Trophoblast cell (in vitro differentiated cells and primary cell): ENCODE measurements at places on chromosomes 7 and 10.
A peak's percentile ranks its signal among the peaks of the same experiment; 100 is the strongest.

- no peaks in the 10 kb centered on the region for H3K27me3 ChIP-seq
- H3K27ac ChIP-seq = no peak overlapping the region
- peaks cover 5% of the 10 kb centered on the region for H3K4me1 ChIP-seq
These were observed 384.4 kb downstream of the PARD3 start for GRCh38 chr10:34430685-34431084.

DNA sequence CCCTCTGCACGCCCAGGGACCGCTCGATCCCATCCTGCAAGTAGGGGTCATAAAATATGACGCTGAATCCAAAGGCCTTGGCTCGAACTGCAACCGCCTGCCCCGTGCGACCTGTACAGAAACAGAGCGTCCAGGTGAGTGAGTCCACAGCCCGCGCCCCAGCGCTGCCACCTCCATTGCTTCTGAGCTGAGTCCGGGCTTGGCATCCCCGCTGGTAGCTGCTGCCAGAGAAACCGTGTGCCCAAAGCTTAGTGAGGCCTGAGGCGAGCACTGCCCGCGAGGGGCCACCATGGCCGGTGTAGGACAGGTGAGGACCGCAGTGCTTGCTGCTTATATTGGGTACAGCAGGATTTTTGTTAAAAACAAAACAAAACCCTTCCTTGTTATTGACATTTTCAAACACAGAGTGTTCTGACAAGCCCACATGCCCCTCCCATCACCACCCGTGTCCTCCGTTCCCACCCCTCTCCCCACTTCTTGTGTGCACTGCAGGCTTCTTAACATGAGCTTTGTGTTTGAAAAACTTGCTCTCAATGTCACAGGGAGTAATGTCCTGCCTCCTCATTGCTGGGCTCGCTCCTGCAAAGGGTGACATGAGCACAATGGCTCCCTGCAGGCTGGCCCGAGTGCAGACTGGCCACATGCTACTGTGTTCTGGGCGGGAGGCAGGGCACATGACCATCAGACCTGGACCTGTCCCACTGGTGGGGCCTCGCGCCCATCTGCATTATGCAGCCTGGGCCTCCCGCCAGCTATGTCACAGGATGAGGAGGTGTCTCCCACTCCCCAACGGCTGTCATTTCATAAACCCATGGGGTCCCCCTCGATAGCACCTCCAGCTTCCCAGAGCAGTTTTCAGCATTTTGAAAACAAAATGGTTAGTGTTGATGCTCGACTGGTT, 52.9 kb downstream of the ZRANB1 start:
- H3K4me1 ChIP-seq = no peaks in the 10 kb centered on the region
- no peak overlapping the region for H3K4me3 ChIP-seq
- H3K36me3 ChIP-seq = peaks cover 86% of the 10 kb centered on the region
- no peak overlapping the region for H3K27ac ChIP-seq

DNA sequence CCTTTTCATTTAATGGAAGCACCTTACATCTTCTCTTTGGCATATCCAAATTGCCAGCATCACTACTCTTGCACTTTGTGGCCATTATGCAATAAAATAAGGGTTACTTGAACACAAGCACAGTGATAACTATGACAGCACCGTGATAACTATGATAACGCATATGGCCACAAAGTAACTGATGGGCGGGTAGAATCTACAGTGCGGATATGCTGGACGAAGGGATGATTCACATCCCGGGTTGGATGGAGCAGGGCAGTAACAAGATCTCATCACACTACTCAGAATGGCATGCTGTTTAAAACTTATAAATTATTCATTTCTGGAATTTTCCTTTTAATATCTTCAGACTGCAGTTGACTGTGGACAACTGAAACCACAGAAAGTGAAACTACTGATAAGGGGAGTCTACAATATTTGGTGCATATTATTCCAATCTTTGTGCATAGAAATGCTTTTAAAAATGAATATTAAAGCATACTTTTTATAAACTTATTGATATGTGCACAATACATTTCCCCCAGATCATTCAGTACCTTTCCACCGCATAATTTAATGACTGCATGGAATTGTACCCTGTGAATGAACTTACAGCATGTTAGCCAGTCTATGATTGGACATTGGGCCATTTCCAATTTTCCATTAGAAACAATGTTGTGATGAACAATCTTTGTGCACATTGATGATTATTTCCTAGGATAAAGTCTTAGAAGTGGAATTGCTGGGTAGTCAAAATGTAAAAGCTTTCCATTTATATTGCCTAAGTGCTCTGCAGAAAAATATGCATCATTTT, 136.4 kb downstream of the WNT2 start:
- DNase-seq = no peak
- H3K27ac ChIP-seq = no peak overlapping the region
- peaks cover 2% of the 10 kb centered on the region for H3K36me3 ChIP-seq
- H3K27me3 ChIP-seq = no peaks in the 10 kb centered on the region
- no peak overlapping the region for H3K4me3 ChIP-seq

- no peaks in the 10 kb centered on the region for H3K4me1 ChIP-seq
- H3K27ac ChIP-seq = no peak overlapping the region
- no peak for DNase-seq
- H3K4me3 ChIP-seq = no peak overlapping the region
These were observed 58.5 kb downstream of the PLCE1 start for GRCh38 chr10:94052281-94052680.

GRCh38 chr10:120557311-120557710, 100.3 kb downstream of the PLPP4 start:
- no peak overlapping the region for H3K4me3 ChIP-seq
- H3K27me3 ChIP-seq = no peaks in the 10 kb centered on the region
- no peak for DNase-seq

GRCh38 chr7:144641389-144642044, 194.3 kb downstream of the TPK1 start:
- H3K4me1 ChIP-seq = no peaks in the 10 kb centered on the region
- no peak overlapping the region for H3K27ac ChIP-seq
- H3K36me3 ChIP-seq = no peaks in the 10 kb centered on the region
- DNase-seq = no peak

- no peak overlapping the region for H3K4me3 ChIP-seq
- DNase-seq = no peak
- H3K36me3 ChIP-seq = no peaks in the 10 kb centered on the region
- no peak overlapping the region for H3K27ac ChIP-seq
- H3K27me3 ChIP-seq = no peaks in the 10 kb centered on the region
These were observed 79.8 kb downstream of the WDFY4 start for GRCh38 chr10:48764486-48764885.

- H3K27ac ChIP-seq = no peak overlapping the region
- H3K4me1 ChIP-seq = no peaks in the 10 kb centered on the region
- no peaks in the 10 kb centered on the region for H3K36me3 ChIP-seq
- DNase-seq = no peak
These were observed 153.0 kb downstream of the PLCE1 start for GRCh38 chr10:94146746-94147145.

DNA sequence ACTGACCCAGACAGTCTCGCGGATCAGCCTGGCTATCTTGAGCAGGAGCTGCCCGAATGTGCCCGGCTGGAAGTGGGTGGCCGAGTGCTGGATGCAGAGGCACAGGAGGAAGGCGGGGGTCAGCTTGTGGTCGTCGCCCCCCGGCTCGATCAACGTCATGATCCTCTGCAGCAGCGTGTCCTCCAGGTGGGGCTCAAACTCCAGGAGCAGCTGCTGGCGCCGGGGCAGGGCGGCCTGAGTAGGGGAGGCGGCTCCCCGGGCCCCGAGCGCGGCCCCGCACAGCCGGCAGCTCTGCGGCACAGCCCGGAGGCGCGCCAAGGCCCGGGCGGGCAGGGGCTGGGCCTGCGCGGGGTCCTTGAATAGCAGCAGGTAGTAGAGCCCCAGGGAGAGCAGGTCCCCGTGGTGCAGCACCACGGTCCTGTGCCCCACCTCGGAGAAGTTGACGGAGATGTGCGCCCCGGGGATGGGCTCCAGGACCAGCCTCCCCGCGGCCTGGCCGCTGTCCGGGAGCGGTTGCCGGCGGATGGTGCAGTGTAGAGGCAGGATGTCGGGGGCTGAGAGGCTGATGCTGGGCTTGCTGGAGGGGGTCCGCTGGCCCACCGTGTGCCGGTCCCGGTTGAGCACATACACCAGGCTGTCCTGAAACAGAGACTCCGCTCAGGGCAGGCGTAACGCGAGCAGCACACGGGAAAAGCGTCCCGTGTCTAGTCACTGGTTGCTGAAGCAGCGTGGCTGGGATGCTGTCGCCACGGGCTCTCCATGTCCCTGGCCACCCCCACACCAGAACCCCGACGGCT, 27.0 kb downstream of the PAPOLB start:
- no peaks in the 10 kb centered on the region for H3K4me1 ChIP-seq
- H3K4me3 ChIP-seq = no peak overlapping the region
- no peak for DNase-seq
- no peaks in the 10 kb centered on the region for H3K27me3 ChIP-seq
- no peak overlapping the region for H3K27ac ChIP-seq

DNA sequence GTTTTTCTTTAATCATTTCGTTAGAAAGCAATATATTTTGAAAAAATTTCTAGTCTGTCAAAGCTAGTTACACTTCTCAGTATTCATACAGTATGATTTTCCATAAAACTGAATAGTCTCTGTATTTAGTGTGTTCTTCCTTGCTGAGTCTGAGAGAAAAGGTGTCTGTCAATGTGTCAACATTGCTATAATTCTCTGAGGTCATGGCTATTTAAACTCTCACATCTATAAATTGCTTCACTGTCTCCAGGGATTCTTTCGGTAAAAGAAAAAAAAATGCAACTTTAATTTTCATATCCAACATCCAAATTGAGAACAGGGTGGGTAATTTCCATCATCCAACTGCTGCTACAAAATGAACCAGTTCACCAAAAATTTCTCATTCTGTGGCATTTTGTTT, 319.7 kb upstream of the GHITM start:
- no peak overlapping the region for H3K27ac ChIP-seq
- no peak overlapping the region for H3K4me3 ChIP-seq
- no peak for DNase-seq
- no peaks in the 10 kb centered on the region for H3K27me3 ChIP-seq
- H3K36me3 ChIP-seq = no peaks in the 10 kb centered on the region
- no peaks in the 10 kb centered on the region for H3K4me1 ChIP-seq

DNA sequence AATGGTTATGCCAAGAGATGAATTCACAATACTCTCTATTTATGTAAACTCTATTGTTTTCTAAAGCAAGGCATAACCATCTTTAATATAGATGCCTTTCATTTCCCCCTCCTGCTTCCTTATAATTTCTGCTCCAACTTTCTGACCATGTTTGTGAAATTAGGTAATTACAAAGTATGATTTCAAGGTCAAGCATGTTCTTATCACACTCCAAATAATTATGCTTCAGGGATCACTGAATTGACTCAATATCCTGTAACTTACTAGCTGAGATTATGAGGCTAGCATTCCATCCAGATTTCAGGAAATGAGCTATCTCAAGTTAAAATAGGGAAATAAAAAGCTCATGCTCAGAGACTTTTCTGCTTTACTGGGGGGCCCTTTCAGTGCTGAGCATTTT, 655.9 kb upstream of the IGFBP3 start:
- no peak overlapping the region for H3K27ac ChIP-seq
- H3K4me1 ChIP-seq = no peaks in the 10 kb centered on the region
- peak; percentile 14 for DNase-seq
- H3K36me3 ChIP-seq = no peaks in the 10 kb centered on the region
- H3K27me3 ChIP-seq = no peaks in the 10 kb centered on the region

DNA sequence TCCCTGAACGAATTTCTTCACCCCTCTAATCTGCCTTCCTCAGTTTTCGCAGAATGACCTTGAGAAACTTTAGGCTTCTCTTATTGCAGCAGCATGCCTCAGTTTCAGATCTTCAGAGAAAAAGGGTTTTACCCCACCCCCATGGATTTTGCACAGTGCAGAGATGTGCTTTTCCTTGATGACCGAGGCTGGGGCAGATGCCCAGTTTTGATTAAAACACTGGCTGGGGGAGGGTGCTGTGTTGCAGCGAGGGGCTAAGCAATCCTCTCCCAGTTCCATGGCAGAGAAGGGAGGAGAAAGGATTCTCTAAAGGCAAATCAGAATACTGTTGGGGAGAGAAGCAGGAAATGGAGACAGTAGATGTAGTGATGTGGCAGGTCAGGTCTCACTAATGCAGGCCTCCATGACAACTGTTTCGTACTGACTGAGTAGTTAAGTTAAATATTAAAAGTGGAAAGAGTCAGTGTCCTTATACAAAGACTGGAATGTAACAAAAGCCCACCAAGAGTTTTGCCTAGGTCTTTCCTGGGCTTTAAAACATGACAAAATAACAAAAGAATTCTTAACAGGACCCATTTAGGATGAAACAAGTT, 50.8 kb upstream of the PDZD8 start:
- DNase-seq = no peak
- no peaks in the 10 kb centered on the region for H3K36me3 ChIP-seq
- no peak overlapping the region for H3K27ac ChIP-seq
- no peak overlapping the region for H3K4me3 ChIP-seq

DNA sequence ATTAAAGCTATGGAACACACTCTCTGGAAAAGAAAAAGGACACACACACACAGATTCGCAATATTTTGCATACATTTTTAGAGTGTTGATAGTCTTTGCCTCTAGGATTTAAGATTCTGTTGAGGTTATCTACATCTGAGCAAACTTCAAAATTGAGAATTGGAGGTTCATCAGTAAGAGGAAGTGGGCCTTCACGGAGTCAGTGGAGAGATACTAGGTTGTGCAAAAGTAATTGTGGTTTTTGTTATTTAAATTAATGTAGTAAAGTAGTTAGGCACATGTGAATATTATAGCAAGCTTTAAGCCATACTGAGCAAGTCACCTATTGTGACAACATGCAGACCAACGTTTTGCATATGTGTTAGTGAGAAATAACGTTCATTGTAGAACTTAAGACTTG, 19.8 kb upstream of the NXPH1 start:
- DNase-seq = no peak
- H3K27ac ChIP-seq = no peak overlapping the region

- no peak for DNase-seq
- H3K27ac ChIP-seq = no peak overlapping the region
- no peaks in the 10 kb centered on the region for H3K36me3 ChIP-seq
- no peaks in the 10 kb centered on the region for H3K4me1 ChIP-seq
- no peak overlapping the region for H3K4me3 ChIP-seq
- H3K27me3 ChIP-seq = no peaks in the 10 kb centered on the region
These were observed 190.3 kb upstream of the TMEM196 start for GRCh38 chr7:19963695-19964094.
